ENCODE measurements at places on chromosomes 7 and 10. TPM values are rescaled to one million over a fixed set of nuclear protein-coding genes. Genes with fewer than 3 reads are reported as not detected.

FLNC gene
- total RNA-seq, result 4.9 TPM

ZNF503 gene
- total RNA-seq, result 12.5 TPM

GPC2 gene
- 1.0 TPM for total RNA-seq

MYPN gene
- 2.5 TPM for total RNA-seq

PAPSS2 gene
- 28.1 TPM for total RNA-seq

PSMG3 gene
- total RNA-seq, result 107 TPM

WNT8B gene
- 0.07 TPM for total RNA-seq

DLG5 gene
- total RNA-seq, result 28.8 TPM

VSTM4 gene
- 0.48 TPM for total RNA-seq

ASZ1 gene
- not detected for total RNA-seq

ASIC3 gene
- total RNA-seq, result 11.6 TPM

LIPN gene
- total RNA-seq, result not detected

TLL2 gene
- total RNA-seq, result 0.10 TPM

CCL24 gene
- total RNA-seq, result not detected

CTAGE4 gene
- total RNA-seq, result not detected

C10orf88 gene
- 9.5 TPM for total RNA-seq

PNLIPRP2 gene
- total RNA-seq, result not detected

PANK1 gene
- total RNA-seq, result 7.2 TPM

CHST3 gene
- total RNA-seq, result 42.6 TPM

DTX2 gene
- 40.7 TPM for total RNA-seq

DENND2A gene
- total RNA-seq, result 0.40 TPM

TMEM184A gene
- 15.3 TPM for total RNA-seq

ZNF316 gene
- total RNA-seq, result 13.5 TPM

UNCX gene
- 0.07 TPM for total RNA-seq

Measured in A549 treated with DMSO at 1 μM for 4 hours (cell line).